Activated T-helper 2 cell treated with anti-CD3 and anti-CD28 coated beads, Interferon-gamma antibody, Interleukin-2, Interleukin-4, amounts not matched to agents 10 μg/mL and 5 μg/mL and 100 μg/mL, durations not matched to agents 14 hours and 24 hours and 36 hours (primary cell): ENCODE measurements at places on chromosomes 13 and 19.

- no peaks in the 10 kb centered on the region for H3K27me3 ChIP-seq
- no peak for DNase-seq
- no peaks in the 10 kb centered on the region for H3K36me3 ChIP-seq
- no peaks in the 10 kb centered on the region for H3K4me1 ChIP-seq
- H3K4me3 ChIP-seq: no peak overlapping the region
These were observed 1071.3 kb upstream of the MIR17HG start for GRCh38 chr13:90276216-90276615.

- no peak for DNase-seq
- peak overlapping the region; percentile 98 for H3K27ac ChIP-seq
- H3K4me1 ChIP-seq: peaks cover 10% of the 10 kb centered on the region
- H3K4me3 ChIP-seq: peak overlapping the region; percentile 94
These were observed 563 bp downstream of the ZNF43 start for GRCh38 chr19:21835429-21835809.

DNA sequence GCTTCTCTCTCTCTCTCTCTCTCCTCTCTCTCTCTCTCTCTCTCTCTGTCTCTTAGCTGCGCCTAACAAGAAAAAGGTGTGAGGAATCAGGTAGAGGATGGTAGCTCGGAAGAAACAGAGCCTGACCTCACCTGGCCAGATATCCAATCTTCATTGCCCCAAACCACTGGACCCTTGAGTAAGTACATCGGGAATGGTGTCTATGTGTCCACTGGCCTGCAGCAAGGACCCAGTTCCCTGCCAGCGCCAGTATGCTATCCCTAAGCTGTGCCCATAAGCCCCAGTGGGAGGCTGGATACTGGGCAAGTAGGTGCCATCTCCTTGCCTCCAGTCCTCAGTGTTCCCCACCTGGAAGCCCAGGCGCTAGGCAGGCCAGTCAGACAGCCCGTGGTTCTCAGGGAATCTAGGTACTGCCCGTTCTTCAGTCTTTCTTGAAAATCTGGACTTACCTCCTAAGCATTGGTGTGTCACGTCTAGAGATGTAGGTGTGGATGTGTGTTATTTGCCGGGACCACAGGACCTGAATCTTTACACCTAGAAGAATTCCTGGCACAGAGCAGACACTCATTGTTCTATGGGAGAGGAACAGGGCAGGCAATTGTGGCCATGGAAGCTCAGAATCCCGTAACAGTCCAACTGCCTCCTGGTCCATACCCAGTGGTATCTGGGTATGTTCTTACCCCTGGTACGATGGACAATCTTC lies 7.3 kb downstream of the URAD start:
- H3K4me3 ChIP-seq: no peak overlapping the region
- no peaks in the 10 kb centered on the region for H3K36me3 ChIP-seq
- peaks cover 59% of the 10 kb centered on the region for H3K27me3 ChIP-seq
- no peak for DNase-seq

- no peak overlapping the region for H3K27ac ChIP-seq
- DNase-seq: no peak
- no peak overlapping the region for H3K4me3 ChIP-seq
- no peaks in the 10 kb centered on the region for H3K4me1 ChIP-seq
- H3K27me3 ChIP-seq: no peaks in the 10 kb centered on the region
These were observed 22.0 kb upstream of the VSTM2B start for GRCh38 chr19:29503785-29504184.

GRCh38 chr19:47413941-47414340 lies 5.4 kb downstream of the MEIS3 start:
- DNase-seq: no peak
- H3K4me3 ChIP-seq: no peak overlapping the region
- peaks cover 3% of the 10 kb centered on the region for H3K4me1 ChIP-seq
- H3K36me3 ChIP-seq: no peaks in the 10 kb centered on the region
- H3K27ac ChIP-seq: no peak overlapping the region

DNA sequence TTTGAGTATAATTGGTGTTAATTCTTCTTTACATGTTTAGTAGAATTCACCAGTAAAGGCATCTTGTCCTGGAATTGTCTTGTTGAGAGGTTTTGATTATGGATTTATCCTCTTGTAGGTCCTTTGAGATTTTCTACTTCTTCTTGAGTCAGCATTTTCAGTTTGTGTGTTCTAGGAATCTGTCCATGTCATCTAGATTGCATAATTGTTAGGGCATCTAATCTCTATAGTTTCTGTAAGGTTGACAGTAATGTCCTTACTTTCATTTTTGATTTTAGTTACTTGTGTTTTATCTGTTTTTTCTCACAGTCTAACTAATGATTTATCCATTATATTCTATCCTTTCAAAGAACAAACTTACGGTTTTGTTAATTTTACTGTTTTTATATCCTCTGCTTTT lies 492.0 kb downstream of the FGF9 start:
- DNase-seq: no peak
- H3K36me3 ChIP-seq: no peaks in the 10 kb centered on the region
- peak overlapping the region; percentile 1 for H3K4me3 ChIP-seq
- H3K27ac ChIP-seq: no peak overlapping the region
- peaks cover 20% of the 10 kb centered on the region for H3K4me1 ChIP-seq

- no peak overlapping the region for H3K27ac ChIP-seq
- H3K27me3 ChIP-seq: peaks cover 6% of the 10 kb centered on the region
- no peak for DNase-seq
- no peak overlapping the region for H3K4me3 ChIP-seq
- peaks cover 20% of the 10 kb centered on the region for H3K4me1 ChIP-seq
These were observed 254.6 kb downstream of the COG6 start for GRCh38 chr13:39910041-39910440.

DNA sequence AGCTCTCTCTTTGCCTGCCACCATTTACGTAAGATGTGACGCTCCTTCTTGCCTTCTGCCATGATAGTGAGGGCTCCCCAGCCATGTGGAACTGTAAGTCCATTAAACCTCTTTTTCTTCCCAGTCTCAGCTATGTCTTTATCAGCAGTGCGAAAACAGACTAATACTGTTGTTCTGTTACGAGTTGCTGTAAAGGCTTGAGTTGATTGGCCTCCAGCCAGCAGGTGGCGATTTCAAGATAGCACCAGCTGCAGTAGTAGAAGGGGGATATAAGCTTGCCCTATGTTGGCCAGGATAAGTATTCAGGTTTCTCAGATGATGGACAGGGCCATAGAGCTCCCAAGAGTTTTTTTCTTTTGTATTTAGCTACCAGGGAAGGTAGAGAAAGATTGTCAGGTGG lies 385.5 kb downstream of the MZT1 start:
- no peaks in the 10 kb centered on the region for H3K27me3 ChIP-seq
- no peak overlapping the region for H3K4me3 ChIP-seq
- no peak overlapping the region for H3K27ac ChIP-seq
- no peaks in the 10 kb centered on the region for H3K4me1 ChIP-seq
- DNase-seq: no peak

DNA sequence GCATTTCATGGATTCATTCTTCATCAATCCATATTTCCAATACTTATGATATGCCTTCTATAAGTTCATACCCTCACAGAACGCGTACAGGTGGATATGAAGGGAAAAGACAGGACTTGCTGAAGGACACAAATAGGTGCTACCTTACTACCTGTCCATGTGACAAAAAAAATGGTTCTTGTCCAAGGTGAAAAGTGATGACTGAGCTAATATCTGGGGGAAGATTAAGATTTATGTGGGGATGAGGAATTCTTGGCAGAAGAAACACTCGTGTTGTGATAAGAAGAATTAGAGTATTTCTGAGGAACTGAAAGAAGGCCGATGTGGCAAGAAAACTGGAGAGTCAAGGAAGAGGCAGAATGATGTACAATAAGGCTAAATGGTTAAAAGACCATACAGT lies 356.4 kb upstream of the ATXN8OS start:
- H3K4me1 ChIP-seq: no peaks in the 10 kb centered on the region
- no peaks in the 10 kb centered on the region for H3K27me3 ChIP-seq
- no peaks in the 10 kb centered on the region for H3K36me3 ChIP-seq
- no peak overlapping the region for H3K27ac ChIP-seq

DNA sequence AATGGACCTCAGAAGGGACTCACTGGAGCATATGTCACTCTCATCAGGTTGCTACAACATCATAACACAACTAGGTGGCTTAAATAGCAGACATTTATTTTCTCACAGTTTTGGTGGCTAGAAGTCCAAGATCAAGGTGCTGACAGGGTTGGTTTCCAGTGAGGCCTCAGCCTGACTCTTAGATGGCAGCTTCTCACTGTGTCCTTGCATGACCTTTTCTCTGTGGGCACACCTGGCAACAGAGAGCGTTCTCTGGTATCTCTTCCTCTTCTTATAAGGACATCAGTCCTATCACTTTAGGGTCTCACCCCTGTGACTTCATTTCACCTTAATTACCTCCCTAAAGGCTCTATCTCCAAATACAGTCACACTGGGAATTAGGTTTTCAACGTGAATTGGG lies 74.5 kb downstream of the CYSLTR2 start:
- DNase-seq: no peak
- peaks cover 8% of the 10 kb centered on the region for H3K27me3 ChIP-seq
- H3K4me3 ChIP-seq: no peak overlapping the region
- peaks cover 6% of the 10 kb centered on the region for H3K4me1 ChIP-seq
- no peak overlapping the region for H3K27ac ChIP-seq

GRCh38 chr19:19849056-19849455 lies 16.6 kb upstream of the ZNF253 start:
- no peak overlapping the region for H3K4me3 ChIP-seq
- DNase-seq: no peak
- no peaks in the 10 kb centered on the region for H3K36me3 ChIP-seq
- no peaks in the 10 kb centered on the region for H3K27me3 ChIP-seq
- H3K4me1 ChIP-seq: no peaks in the 10 kb centered on the region

DNA sequence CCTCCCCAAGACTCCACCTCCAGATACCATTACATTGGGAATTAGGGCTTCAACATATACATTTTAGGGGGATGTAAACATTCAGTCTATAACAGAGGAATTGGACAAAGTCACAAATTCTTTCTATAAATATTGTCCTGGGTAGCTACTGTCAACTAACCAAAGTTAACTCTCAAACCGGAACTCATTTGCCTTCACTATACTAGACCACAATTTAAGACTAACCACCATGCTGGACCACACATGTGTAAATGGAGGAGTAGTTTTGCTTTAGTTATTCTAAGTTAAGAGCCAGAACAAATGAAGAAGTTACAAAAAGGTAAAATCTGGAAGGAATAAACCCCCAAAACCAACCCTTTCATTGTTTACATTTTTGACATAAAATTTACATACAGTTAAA lies 222.8 kb downstream of the NDFIP2 start:
- H3K4me1 ChIP-seq: no peaks in the 10 kb centered on the region
- DNase-seq: no peak
- H3K27ac ChIP-seq: no peak overlapping the region
- no peaks in the 10 kb centered on the region for H3K36me3 ChIP-seq

DNA sequence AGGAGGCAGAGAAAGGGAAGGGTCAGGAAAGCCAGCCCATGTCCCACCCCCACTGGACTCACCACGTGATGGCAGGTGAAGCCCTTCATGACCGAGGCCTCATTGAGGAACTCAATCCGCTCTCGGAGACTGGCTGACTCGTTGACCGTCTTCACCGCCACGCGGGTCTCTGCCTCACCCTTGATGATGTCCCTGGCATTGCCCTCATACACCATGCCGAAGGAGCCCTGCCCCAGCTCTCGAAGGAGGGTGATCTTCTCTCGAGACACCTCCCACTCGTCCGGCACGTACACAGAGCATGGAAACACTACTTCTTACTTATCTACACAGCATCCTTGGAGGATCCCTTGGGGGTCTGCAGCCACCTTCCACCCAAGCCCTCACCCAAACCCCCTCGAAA lies 55.7 kb downstream of the ZNF557 start:
- no peak overlapping the region for H3K27ac ChIP-seq
- no peak overlapping the region for H3K4me3 ChIP-seq
- DNase-seq: no peak
